ENCODE measurements at places on chromosomes 16 and 17. TPM values are rescaled to one million over a fixed set of nuclear protein-coding genes. Genes with fewer than 3 reads are reported as not detected.

The STX1B gene
- 7.3 TPM for total RNA-seq

The ABCA3 gene
- total RNA-seq: 9.7 TPM

DNA sequence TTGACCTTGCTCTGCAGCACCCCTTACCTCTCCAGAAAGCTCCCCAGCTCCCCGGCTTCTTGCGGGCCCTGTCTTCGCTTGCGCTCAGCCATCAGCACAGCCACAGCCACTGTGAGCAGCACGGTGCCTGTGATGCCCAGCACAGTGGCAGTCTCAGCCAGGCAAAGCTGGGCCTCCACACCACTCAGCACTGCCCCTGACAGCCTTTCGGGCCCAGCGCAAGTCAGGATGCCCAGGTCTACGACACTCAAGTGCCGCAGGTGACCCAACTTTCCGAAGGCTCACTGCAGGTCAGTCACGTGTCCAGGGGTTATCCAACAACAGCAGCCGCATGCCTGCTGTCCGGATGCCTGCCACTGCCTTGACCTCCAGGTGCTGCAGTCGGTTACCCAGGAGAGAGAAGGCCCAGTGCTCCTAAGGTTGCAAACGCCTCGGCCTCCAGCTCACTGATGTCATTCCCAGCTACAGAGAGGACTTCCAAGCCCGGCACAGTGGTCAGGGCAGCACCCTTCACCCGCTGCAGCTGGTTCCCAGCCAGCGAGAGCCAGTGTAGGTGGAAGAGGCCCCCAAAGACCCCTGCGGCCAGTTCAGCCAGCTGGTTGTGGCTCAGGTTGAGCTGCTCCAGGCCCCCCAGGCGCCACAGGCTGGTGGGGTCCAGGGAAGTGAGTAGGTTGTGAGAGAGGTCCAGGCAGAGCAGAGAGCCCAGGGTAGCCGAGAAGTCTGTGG is 8.9 kb upstream of the TMEM101 start:
- H3K4me3 ChIP-seq: no peak overlapping the region
- no peak for DNase-seq
- no peaks in the 10 kb centered on the region for H3K4me1 ChIP-seq
- H3K36me3 ChIP-seq: no peaks in the 10 kb centered on the region
- H3K27ac ChIP-seq: no peak overlapping the region

GRCh38 chr17:80944326-80944725 is 47.3 kb upstream of the CHMP6 start:
- no peak for DNase-seq
- no peak overlapping the region for H3K27ac ChIP-seq
- H3K27me3 ChIP-seq: no peaks in the 10 kb centered on the region
- peaks cover 3% of the 10 kb centered on the region for H3K4me1 ChIP-seq

- no peak for DNase-seq
- no peak overlapping the region for H3K27ac ChIP-seq
Measured at GRCh38 chr16:67910158-67910557, 17.1 kb downstream of the PSKH1 start.

GRCh38 chr17:68468788-68469187 is 11.5 kb upstream of the WIPI1 start:
- H3K36me3 ChIP-seq: no peaks in the 10 kb centered on the region
- no peak for DNase-seq
- no peaks in the 10 kb centered on the region for H3K27me3 ChIP-seq
- H3K4me3 ChIP-seq: no peak overlapping the region
- no peaks in the 10 kb centered on the region for H3K4me1 ChIP-seq

GRCh38 chr17:29614349-29615047 is 8.2 kb downstream of the CORO6 start:
- H3K4me1 ChIP-seq: peaks cover 23% of the 10 kb centered on the region
- H3K4me3 ChIP-seq: no peak overlapping the region
- peak; percentile 62 for DNase-seq

The PRSS22 gene
- total RNA-seq: not detected

GRCh38 chr16:88618956-88619667 is 19.3 kb upstream of the IL17C start:
- H3K4me3 ChIP-seq: no peak overlapping the region
- DNase-seq: no peak
- no peaks in the 10 kb centered on the region for H3K27me3 ChIP-seq
- no peaks in the 10 kb centered on the region for H3K36me3 ChIP-seq

GRCh38 chr17:31413874-31414549 is 22.5 kb downstream of the RAB11FIP4 start:
- peaks cover 61% of the 10 kb centered on the region for H3K4me1 ChIP-seq
- H3K27me3 ChIP-seq: peaks cover 18% of the 10 kb centered on the region
- DNase-seq: peak; percentile 90
- H3K36me3 ChIP-seq: no peaks in the 10 kb centered on the region
- no peak overlapping the region for H3K27ac ChIP-seq
- no peak overlapping the region for H3K4me3 ChIP-seq

- no peaks in the 10 kb centered on the region for H3K4me1 ChIP-seq
- no peak overlapping the region for H3K27ac ChIP-seq
- no peak for DNase-seq
- no peaks in the 10 kb centered on the region for H3K36me3 ChIP-seq
- no peak overlapping the region for H3K4me3 ChIP-seq
Measured at GRCh38 chr16:88491001-88491559, 38.0 kb downstream of the ZFPM1 start.

The TMEM106A gene
- total RNA-seq: 1.7 TPM

GRCh38 chr17:14859542-14859941 is 405.6 kb downstream of the PMP22 start:
- no peak for DNase-seq
- H3K27ac ChIP-seq: no peak overlapping the region
- no peaks in the 10 kb centered on the region for H3K36me3 ChIP-seq
- no peaks in the 10 kb centered on the region for H3K27me3 ChIP-seq
- no peak overlapping the region for H3K4me3 ChIP-seq

GRCh38 chr17:75557852-75558665 is 29.5 kb upstream of the MYO15B start:
- no peak overlapping the region for H3K27ac ChIP-seq
- H3K4me1 ChIP-seq: peaks cover 2% of the 10 kb centered on the region
- H3K36me3 ChIP-seq: no peaks in the 10 kb centered on the region
- no peak overlapping the region for H3K4me3 ChIP-seq
- DNase-seq: no peak

- H3K4me3 ChIP-seq: peak overlapping the region; percentile 53
- DNase-seq: peak; percentile 67
Measured at GRCh38 chr17:34580685-34581445, 1.5 kb downstream of the TMEM132E start.

GRCh38 chr16:15427648-15428239 is 6.6 kb upstream of the BMERB1 start:
- DNase-seq: peak; percentile 45
- H3K27me3 ChIP-seq: no peaks in the 10 kb centered on the region
- H3K4me1 ChIP-seq: no peaks in the 10 kb centered on the region
- H3K27ac ChIP-seq: no peak overlapping the region
- no peaks in the 10 kb centered on the region for H3K36me3 ChIP-seq

GRCh38 chr17:12637745-12638651 is 27.7 kb upstream of the MYOCD start:
- H3K27ac ChIP-seq: no peak overlapping the region
- DNase-seq: no peak
- H3K36me3 ChIP-seq: no peaks in the 10 kb centered on the region
- H3K27me3 ChIP-seq: no peaks in the 10 kb centered on the region
- H3K4me1 ChIP-seq: peaks cover 4% of the 10 kb centered on the region

- H3K36me3 ChIP-seq: no peaks in the 10 kb centered on the region
- no peak for DNase-seq
- H3K4me1 ChIP-seq: no peaks in the 10 kb centered on the region
Measured at GRCh38 chr16:27676839-27677238, 126.9 kb downstream of the KATNIP start.

- peaks cover 5% of the 10 kb centered on the region for H3K4me1 ChIP-seq
- no peaks in the 10 kb centered on the region for H3K36me3 ChIP-seq
- H3K27ac ChIP-seq: no peak overlapping the region
- no peaks in the 10 kb centered on the region for H3K27me3 ChIP-seq
- no peak for DNase-seq
- no peak overlapping the region for H3K4me3 ChIP-seq
Measured at GRCh38 chr17:40301315-40301714, 7.7 kb upstream of the RARA start.

DNA sequence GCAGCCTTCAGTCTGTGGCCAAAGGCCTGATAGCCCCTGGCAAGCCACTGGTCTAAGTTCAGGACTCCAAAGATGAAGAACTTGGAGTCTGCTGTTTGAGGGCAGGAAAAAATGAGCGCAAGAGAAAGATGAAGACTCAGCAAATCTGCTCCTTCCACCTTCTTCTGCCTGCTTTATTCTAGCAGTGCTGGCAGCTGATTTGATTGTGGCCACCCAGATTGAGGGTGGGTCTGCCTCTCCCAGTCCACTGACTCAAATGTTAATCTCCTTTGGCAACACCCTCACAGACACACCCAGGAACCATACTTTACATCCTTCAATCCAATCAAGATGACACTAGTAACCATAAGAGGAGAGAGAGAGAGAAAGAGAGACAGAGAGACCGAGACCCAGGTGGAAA is 127.6 kb downstream of the UTP18 start:
- H3K4me1 ChIP-seq: no peaks in the 10 kb centered on the region
- no peak overlapping the region for H3K4me3 ChIP-seq
- H3K27ac ChIP-seq: no peak overlapping the region
- no peak for DNase-seq

DNA sequence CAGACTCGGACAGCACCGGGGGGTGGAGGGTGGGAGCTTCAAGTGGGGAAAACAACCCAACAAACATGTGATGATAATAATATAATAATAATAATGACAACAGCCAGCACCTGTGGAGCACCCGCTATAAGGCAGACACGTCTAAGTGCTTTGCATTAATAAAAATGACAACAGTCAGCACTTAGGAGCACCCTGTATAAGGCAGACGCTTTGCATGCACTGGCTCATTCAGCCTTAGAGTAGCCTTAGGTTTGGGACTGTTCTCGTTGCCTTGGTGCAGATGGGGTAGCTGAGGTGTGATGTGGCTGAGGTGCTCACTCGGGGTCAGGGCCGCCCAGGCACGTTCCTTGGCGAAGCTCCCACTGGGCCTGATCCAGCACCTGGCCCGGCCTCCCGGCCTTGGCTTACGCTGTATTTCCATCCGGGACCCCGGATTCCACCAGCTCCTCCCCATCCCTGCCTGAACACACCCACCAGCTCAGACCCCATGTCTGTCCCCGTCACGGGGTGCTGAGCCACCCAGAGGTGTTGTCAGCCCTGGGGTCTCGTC is 144.0 kb upstream of the CIBAR2 start:
- H3K4me1 ChIP-seq: peaks cover 28% of the 10 kb centered on the region
- H3K27me3 ChIP-seq: no peaks in the 10 kb centered on the region
- no peak overlapping the region for H3K4me3 ChIP-seq
- H3K27ac ChIP-seq: no peak overlapping the region
- no peak for DNase-seq

The SLC16A6 gene
- 0.09 TPM for total RNA-seq

DNA sequence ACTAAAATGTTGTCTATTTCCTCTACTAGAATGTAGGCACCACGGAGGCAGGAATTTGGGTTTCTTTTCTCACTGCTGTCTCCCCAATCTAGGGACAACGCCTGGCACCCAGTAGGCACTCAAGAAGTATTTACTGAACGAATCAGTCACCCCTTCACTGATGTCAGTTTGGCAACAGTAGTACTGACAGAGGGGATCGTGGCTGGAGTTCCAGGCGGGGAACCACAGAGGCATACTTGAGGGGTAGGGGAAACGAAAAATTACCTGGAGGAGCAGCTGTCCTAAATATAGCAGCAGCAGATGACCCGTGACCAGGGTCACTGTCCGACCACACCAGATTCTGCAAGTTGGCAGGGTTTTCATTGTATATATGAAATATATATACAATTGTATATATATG is 33.3 kb downstream of the TRIM25 start:
- no peak overlapping the region for H3K27ac ChIP-seq
- no peaks in the 10 kb centered on the region for H3K36me3 ChIP-seq
- no peak for DNase-seq
- no peaks in the 10 kb centered on the region for H3K27me3 ChIP-seq
- H3K4me3 ChIP-seq: no peak overlapping the region

DNA sequence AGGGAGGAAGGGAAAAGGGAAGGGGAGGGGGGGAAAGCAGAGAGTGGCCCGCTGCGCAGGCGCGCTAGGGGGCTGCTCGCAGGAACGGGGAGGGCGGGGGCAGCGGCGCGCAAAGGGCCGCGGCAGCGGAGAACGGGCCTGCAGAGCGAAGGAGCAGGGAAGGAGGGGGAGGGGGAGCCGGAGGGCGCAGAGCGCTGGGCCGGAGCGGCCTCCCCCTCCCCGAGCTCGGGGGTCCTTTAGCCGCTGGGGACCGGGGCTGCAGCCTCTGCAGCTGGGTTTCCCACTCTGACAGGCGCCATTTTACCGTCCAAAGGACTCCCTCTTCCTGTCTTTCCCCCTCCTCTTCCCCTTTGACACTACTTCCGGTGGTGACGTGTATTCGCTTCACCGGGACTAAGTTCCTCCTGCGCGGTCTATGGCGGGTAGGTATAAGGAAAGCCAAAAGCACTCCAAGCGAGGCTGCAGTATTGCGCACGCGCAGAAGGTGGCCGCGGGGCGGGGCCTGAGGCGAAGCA is at the start of gene CTDNEP1:
CTDNEP1 (minus strand) TSS at position 74 of the 515 bp plus-strand sequence. CDS start 438 bp downstream, outside the sequence.
- no peaks in the 10 kb centered on the region for H3K27me3 ChIP-seq
- DNase-seq: peak; percentile 90
- peak within 1 kb of the TSS; percentile 61 for H3K4me3 ChIP-seq
- H3K4me1 ChIP-seq: peaks cover 16% of the 10 kb centered on the region
- H3K27ac ChIP-seq: peak within 1 kb of the TSS; percentile 98

DNA sequence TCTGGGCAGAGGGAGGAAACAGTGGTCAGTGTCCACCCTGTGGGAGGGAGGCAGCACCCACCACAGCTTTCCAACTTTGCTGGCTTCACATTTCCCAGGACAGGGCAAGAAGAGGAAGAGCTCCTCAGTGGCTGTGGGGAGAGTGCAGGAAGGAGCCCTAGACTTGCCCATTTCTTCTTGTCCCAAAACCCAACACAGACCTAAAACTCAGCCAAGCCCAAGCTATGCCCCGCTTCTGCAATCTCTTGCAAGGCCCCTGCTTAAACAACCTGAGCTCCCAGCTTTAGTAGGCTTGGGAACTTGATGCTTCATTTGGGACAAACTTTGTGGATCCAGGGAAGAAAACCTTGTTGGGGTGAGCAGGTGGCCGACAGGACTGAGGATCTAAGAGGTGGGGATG is 173.8 kb downstream of the LGALS9B start:
- DNase-seq: no peak
- H3K36me3 ChIP-seq: no peaks in the 10 kb centered on the region
- H3K4me3 ChIP-seq: no peak overlapping the region
- H3K27me3 ChIP-seq: no peaks in the 10 kb centered on the region
- H3K4me1 ChIP-seq: no peaks in the 10 kb centered on the region

DNA sequence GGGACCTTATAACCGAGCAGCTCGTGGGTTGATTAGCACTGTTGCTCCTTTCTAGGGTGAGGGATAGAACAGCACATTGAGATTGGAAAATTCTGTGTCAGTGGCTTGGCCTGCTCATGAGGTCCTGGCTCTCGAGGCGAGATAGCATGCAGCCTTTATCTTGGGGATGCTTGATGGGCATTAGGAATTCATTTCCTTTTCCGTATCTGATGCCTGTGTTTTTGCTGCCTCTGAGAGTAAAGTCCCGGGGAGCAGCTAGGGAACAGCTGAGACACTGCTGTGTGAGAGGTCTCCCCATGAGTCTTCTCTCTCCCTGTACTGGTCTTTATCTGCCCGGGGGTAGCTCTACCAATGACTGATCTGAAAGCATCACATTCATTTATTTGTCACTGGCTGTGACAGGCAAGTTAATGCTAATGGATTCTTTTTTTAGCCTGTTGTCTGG is 14.5 kb downstream of the MSI2 start:
- H3K27ac ChIP-seq: peak overlapping the region; percentile 18
- peaks cover 44% of the 10 kb centered on the region for H3K4me1 ChIP-seq
- H3K27me3 ChIP-seq: no peaks in the 10 kb centered on the region
- peaks cover 14% of the 10 kb centered on the region for H3K36me3 ChIP-seq
- H3K4me3 ChIP-seq: no peak overlapping the region
- DNase-seq: no peak

The NAGS gene
- total RNA-seq: 1.8 TPM
